ENCODE measurements at places on chromosomes 12 and 14.

DNA sequence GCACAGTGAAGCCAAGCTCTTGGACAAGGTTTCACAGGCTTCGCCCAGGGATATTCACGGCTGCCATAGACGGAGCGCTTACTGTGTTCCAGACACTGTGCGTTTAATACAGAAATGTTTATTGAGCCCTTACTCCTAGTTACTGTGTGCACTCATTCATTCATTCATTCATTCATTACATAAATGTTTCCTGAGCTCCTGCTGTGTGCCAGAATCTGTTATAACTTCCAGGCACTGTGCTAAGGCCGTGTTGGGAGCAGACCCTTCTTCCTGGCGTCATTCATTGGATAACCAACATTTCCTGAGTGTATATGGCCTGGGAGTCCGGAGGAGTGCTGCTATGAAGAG is 760 bp upstream of the MED13L start:
- no peak for DNase-seq

DNA sequence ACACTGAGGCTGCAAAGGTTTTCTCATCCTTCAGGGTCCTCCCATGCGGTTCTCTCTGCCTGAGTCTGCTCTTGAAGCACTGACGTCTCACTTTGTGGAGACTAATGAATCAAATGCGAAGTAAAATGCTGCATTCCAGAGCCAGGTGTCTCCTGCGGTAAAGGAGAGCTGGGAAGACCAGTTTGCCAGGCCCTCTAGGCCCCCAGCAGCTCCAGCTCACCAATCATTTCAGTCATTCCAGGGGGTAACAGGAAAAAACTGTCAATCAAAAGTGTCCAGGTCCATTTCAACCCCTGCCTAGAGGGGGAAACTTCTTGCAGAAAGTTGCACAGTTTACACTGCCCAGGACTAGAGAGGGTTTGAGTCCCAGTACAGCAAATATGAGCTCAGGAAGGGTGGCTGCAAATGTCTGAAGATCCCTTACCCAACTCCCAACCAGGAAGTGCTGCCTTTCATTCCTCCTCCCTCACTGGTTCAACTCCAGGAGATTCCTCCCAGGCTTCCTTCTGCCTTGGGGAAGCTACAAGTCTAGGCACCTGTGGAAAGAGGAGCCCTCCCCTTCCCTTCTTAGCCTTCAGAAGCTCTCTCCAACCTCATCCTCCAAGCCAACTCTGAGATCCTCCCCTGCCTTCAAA is 2.7 kb upstream of the NXPH4 start:
- no peak for DNase-seq

GRCh38 chr12:59040043-59040442 is 119.7 kb upstream of the LRIG3 start:
- DNase-seq: no peak

GRCh38 chr12:93974252-93974651 is 174.1 kb upstream of the PLXNC1 start:
- DNase-seq: no peak

- DNase-seq: no peak
Measured at GRCh38 chr12:114858388-114859146, 174.6 kb upstream of the TBX3 start.

GRCh38 chr12:1859643-1860042 is 39.3 kb downstream of the LRTM2 start:
- no peak for DNase-seq

DNA sequence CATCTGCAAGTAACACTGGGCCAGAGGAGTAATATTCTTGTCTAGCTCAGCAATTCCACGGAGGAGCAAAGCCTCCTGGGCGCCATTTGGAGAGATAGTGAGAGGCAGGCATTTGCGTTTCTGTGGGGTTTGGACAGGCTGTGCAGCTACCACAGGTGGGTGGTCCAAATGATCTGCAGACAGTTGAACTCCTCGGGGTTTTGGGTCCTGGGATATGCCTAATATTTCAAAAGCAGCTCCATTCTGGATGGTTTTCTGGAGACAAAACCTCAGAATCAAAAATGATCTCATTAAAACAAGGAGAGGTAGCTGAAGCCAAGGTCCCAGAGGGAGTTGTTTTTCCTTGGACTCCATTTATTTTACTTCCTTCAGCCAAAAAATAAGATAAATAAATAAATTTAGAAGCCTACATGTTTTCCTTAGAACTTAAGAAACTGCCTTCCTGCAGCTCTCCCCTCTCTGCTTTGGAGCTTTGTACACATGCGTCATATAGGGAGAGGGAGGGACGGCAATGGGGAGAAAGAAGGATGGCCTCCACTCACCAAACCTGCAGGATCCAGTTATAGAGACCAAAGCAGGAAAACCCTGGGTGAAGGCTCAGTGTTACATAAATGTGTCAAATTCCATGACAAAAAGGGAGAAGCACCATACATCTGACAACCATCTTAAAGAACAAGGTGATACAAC is 227.3 kb upstream of the DAAM1 start:
- no peak for DNase-seq

GRCh38 chr14:80271389-80271788 is 60.1 kb upstream of the DIO2 start:
- no peak for DNase-seq

- no peak for DNase-seq
Measured at GRCh38 chr14:50762001-50762930, 68.7 kb downstream of the NIN start.

DNA sequence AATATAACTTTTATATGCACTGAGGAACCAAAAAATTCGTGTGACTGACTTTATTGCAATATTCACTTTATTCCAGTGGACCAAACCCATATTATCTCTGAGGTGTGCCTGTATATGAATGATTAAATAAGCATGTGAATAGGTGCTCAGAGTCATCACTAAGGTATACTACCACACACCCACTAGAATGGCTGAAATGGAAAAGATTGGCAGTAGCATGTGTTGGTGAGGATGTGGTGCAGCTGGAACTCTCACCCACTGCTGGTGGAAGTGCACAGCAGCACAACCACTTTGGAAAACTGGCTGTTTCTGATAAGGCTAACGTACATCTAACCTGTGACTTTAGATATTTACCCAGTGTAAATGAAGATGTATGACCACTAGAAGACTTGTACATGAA is 36.8 kb downstream of the GOLGA5 start:
- no peak for DNase-seq

GRCh38 chr12:46990211-46990610 is 89.2 kb upstream of the PCED1B start:
- no peak for DNase-seq

GRCh38 chr12:52907092-52907810 is 2.4 kb upstream of the KRT8 start:
- no peak for DNase-seq

DNA sequence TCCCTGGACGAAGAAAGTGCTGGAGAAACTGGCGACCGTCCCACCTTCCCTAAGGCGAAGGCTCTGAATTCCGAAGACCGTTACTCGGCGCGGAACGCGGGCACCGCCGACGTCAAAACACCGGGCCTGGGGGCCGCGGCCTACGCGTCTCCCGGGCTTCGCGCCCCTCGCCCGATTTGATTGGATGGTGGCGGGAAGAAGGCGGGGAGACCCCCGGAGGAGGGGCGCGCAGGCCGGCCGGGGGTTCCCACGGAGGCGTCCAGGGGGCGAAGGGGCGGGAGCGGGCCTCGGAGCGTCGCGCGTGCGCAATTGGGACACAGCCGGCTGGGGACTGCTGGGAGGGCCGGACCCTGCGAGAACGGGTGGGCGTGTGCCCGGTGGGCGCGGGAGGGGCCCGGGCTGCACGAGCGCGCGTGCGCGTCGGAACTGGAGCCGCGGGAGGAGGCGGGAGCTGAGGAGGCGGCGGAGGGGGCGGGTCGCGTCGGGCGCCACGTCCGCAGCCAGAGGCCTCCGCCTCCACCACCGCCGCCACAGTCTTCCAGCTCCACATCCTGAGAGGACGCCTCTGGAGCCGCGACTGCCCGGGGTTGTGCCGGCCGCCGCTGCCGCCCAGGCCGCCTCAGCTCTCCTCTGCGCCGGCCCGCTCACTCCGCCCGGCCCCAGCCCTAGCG is at the start of gene TMEM263:
TSS of gene TMEM263 (plus strand) at position 531 of the 671 bp plus-strand sequence. CDS start 11,210 bp downstream, outside the sequence.
- peak; percentile 97 for DNase-seq

- no peak for DNase-seq
Measured at GRCh38 chr14:103762036-103762435, 46.4 kb downstream of the ZFYVE21 start.

- no peak for DNase-seq
Measured at GRCh38 chr12:107126796-107127481, 33.6 kb upstream of the CRY1 start.

GRCh38 chr12:94867066-94867855 is 136.2 kb downstream of the NDUFA12 start:
- no peak for DNase-seq

- DNase-seq: peak; percentile 16
Measured at GRCh38 chr12:120110550-120111501, 5.7 kb downstream of the RAB35 start.

- DNase-seq: no peak
Measured at GRCh38 chr14:44035707-44036106, 471.4 kb downstream of the FSCB start.

DNA sequence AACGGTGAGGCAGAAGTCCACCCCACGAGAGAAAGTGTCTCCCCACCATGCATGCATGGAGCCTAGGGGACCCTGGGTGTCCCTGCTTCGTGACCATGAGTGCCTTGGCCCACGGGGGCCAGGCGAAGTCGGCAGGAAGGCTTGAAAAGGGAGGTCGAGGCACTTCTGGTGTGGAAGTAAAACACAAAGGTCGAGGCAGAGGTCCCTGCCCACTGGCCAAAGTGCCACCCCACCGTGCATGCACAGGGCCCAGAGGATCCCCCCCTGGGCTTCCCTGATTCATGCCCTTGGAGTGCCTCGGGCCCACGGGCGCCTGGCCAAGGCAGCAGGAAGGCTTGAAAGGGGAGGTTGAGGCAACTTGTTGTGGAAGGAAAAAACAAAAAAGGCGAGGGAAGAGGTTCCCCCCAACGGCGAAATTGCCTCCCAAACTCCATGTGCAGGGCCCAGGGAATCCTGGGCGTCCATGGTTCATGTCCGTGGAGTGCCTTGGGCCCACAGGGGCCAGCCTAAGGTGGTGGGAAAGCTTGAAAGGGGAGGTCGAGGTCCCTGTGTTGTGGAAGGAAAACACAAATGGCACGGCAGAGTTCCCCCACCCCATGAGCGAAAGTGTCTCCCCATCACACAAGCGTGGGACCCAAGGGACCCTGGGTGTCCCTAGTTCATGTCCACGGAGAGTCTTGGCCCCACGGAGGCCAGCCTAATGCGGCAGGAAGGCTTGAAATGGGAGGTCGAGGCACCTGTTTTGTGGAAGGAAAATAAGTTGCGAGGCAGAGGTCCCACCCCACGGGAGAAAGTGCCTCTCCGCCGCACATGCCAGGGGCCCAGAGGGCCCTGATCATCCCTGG is 372.1 kb downstream of the ALG10 start:
- DNase-seq: no peak

DNA sequence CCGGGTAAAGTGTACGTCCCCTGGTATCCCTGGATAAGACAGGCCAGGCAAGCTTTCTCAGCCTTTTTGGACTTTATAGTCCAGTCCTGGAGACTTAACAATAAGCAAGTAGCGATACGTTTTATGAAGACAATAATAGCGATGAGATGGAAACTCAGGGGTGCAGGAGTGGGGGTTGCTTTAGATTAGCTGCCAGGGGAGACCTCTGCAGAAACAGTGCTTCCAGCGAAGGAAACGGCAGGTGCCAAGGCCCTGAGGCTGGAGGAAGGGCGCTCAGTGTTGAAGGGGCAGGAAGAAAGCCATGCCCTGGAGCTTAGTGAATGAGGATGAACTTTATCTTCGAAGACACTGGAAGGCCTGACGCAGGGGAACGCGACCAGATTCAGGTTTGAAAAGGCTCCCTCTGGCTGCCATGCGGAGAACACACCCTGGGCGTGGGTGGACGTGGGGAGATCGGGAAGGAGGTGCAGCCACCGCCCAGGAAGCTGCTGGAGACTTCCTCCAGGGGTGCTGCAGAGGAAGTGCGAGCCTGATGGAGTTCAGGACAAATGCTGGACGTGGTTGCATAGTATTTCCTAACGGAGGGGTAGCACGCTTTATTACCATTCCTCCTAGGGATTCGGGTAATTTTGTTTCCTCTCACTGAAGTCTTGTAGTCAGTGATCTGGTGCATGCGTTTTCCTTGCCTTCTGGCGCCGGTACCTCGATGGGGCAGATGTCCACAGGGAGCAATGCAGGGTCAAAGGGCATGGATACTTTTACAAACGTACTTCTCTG is 26.1 kb upstream of the UBC start:
- DNase-seq: peak; percentile 93

DNA sequence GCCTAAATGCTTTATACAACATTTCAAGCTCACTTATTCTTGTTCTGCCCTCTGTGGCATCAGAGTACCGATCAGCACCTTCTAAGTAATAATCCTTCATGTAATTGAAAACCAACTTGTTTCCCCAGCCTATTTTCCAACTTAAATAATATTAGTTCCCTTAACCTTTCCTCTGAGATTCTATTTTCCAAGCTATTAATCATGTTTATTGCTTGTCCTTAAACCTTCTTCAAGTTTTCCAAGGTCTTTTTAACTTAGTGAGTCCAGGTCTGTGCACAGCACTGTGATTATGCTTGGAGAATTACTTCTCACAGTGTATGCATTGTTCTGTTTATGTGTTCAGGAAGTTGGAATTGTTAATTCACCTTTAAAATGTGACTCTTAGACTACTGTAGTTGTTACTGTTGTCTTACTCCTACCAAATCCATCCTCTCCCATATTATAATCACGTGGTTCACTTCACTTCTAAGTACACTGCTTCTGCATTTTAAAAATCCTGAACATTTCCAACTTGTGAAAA is 1039.3 kb upstream of the FOXG1 start:
- no peak for DNase-seq

DNA sequence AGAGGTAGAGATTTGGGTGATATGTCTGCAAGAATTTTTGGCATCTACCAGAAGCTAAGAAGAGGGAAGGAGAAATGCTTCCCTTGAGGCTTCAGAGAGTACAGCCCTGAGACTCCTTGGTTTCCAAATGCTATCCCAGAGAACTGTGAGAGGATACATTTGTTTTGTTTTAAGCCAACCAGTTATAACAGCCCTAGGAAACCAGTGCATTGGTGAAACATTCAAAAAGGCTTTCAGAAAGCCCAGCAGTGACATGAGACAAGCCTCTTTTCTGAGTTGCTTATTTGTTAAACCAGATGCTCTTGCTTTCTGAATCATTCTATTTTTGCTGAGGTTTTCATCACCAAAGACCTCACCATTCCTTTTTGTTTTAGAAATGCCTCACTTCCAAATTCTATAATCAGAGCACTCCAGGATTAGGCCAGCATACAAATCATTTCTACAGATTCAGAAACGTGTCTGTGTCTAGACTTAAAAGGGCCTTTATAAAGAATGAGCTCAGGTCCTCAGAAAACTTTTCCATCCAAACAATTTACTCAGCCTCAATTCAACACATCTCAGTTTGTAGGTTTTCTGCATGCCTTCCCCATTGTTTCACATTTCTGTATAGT is 1617.8 kb upstream of the FLRT2 start:
- DNase-seq: no peak

GRCh38 chr14:69614592-69614991 is 3.2 kb downstream of the SUSD6 start:
- no peak for DNase-seq

GRCh38 chr14:101222362-101223070 is 319.0 kb upstream of the RTL1 start:
- DNase-seq: peak; percentile 36
